ENCODE measurements at places on chromosomes 4 and X.

DNA sequence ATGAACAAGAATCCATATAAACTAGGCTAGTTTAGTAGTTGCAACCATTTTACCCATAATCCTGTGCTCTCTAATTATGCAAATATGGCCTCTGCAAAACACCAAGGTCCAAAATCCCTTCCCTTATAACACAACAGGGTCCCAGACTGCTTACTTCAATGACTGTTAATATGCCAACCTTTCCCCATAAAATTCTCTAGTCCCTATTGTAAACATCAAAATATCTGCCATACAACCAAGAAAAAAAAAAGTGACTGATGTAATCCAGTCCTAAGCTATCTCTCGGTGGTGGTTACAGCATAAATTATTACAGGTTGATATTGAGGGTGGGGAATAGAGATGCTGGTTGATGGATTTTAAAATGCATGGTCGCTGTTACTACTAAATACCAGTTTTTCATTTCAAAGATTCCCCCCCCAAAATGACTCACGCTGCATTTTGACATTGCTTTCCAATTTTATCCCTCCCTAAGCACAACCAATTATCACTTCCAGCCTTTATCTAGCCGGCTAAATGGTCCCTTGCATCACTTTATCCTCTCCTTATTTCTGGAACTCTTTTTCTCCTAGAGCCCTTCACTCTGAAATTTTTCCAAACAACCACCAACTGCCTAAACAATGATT is 44.8 kb downstream of the TSPAN5 start:
- DNase-seq = no peak

GRCh38 chr4:109810552-109811387 is 4.8 kb upstream of the GAR1 start:
- DNase-seq = no peak

GRCh38 chrX:34521563-34521962 is 135.5 kb downstream of the TMEM47 start:
- no peak for DNase-seq

DNA sequence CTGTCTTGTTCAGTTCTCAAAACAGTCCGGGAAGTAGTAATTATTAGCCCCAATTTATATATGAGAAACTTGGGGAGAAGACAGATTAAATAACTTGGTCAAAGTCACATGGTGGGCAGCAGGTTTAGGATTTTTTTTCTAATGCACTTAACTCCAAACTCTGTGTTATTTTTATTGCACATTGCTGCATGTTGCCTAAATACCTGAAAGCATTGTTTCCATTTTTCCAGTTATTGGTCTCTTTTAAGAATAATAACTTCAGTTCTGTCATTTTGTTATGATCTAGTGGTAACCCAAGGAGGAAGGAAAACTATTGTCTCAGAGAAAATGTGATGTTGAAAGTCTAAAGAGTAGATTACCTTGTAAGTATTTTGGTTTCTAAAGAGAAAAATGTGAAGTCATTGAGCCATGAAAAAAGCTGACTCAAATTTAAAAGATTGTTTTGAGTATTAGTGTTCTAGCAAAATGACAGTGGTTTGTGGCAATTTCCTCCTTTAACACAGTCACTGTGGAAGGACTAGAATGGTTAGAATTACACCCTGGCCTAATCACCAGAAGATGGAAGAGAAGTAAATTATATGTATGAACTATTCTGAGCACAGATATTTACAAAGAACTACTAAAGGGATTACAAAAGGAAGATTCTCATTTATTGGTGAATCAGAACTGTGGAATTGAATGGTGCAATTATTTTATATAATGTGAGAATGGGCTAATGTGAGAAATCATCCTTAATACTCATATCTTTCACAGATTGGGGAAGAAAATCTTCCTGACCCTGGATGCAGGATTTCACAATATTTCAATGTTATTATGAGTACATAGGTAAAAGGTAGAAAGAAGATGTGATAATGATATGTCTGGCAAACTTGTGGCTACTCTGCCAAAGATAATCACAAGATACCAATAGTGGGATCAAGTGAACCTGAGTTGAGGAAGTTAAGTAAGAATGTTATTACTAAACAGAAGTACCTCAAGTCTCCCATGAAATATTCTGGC is 21.7 kb upstream of the CXCL8 start:
- no peak for DNase-seq

DNA sequence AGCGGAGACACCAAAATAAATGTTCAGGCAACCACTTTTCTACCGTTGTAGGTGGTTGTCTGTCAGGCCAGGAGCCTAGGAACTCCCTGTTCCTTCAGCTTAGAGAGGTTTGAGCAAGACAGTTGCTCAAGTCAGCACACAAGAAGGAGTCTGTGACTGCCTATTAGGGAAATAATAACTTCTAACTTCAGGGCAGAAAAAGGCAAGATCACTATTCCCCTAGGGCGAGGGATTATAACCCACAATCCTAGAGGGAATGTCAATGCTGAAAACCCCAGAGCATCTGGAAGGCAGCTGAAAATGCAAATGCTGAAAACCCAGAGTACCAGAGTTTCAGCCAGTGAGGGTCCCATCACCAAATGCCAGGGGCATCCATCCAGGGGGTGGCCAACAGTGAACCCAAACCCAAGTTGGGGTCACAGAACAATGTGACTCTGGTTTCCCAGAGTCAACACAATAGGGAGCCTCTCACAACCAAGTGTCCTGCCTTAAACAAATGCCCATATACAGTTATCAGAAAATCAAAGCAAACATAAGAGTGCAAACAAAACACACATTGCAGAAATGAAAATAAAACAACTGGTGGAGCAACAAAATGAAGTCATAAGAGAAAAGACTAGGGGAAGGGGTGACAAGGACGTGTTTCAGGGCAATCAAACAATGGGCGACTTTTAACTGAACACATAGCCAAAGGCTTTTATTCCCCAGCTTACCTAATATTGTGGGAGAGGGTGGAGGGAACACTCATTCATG is 27.6 kb downstream of the MORF4L2 start:
- no peak for DNase-seq

DNA sequence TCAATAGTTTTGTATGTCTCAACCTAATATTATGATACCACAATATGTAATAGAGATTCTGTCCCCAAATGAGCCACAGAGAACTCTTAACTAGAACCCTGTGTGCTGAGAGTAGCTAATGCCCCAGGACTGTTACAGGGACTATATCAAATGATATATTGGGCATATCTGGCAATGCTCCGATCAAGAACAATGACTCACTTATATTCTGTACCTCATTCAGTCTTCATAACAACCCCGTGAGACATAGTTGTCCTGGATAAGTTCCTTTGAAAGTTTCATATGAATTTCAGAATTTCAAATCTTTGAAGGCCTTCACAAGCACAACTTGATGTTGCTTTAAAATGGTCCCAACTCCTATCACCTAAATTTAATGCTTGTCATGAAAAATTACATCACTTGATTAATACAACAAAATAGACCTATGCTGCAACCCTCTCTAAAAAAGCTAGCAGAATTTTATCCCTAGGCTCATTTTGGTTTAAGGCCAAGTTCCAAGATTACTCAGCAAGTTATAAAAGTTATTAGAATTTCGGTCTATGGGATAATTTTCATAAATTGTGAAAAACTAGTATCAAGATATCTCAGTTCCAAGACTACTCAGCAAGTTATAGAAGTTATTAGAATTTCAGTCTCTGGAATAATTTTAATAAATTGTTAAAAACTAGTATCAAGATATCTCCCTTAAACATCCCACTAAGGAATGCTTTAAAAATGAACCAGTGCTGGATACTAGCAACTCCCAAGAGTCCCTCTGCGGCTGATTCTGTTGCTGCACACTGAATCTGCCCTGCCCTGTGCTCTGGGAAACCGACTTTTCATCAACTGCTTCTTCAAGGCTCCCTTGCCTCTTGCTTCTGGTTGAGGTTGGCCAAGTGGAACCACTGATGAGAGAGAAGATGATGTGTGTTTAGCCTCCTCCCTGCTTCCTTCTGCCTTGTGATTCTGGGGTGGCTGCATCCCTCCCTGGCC is 6.0 kb upstream of the ANXA3 start:
- DNase-seq = no peak

- DNase-seq = no peak
Measured at GRCh38 chr4:134421734-134422133, 220.1 kb upstream of the PABPC4L start.

DNA sequence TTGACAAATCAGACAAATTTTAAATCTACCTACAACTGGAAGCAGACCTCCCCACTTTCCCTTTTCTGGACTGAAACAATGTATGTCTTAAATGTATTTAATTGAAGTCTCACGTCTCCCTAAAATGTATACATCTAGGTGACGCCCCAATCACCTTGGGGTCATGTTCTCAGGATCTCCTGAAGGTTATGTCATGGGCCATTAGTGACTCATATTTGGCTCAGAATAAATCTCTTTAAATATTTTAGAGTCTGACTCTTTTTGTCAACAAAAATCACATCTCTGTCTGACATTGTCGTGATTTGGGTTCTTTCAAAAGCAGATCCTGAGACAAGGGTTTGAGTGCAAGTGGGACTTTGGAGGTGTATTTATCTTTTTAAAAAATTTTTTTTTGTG is 26.2 kb upstream of the BOD1L1 start:
- DNase-seq = no peak

DNA sequence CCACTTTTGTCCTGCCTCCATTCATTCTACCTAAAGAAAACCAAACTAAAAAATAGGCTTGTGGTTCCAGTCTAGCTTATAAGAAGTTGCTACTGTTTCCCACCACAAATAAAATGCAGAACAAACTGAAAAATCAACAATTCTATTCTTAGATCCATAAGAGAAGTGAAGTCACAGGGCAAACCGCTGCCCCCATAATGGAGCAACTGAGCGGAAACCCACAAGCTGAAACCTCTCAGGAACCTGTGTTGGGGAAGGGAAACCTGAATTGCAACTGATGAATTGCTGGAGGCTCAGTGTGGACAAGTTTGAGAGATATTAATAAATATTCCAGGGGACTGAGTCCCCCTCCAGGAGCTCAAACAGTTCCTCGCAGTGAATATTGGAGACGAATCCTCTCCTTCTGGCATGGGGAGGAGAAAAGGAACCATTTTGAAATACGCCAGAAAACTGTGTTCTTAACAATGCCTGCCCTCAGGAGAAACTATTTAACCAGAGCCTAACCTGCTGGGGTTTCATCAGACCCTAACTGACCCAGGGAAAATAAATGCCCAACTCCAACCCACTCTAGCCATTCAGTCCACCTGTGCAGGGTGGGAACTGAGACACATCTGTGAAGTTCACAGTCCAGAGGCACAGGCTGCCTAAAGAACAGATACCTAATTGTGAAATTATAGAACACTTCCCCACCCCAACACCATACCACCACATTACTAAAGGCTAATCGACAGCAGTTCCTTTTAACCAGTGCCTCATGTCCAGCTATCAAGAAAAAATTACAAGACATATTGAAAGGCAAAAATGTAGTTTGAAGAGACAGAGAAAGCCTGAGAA is 22.8 kb upstream of the SH3RF1 start:
- no peak for DNase-seq

DNA sequence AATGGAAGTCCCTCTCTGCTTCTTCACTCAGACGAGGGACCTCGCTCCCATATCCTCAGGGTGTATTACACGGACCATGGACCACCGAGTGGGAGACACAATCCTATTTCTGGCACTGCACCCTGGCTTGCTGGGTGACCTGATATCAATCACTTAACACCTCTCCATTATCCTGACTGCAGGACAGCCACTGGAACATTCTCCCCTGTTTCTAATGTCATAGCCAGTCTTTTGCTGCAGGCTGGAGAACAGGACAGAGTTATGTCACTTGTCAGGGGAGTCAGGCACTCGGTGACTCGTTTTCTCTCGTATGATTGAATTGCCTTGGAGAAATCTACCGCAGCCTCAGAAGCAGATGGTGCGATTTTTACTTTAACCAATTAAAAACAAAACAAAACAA is 219.1 kb upstream of the IGFBP7 start:
- no peak for DNase-seq

DNA sequence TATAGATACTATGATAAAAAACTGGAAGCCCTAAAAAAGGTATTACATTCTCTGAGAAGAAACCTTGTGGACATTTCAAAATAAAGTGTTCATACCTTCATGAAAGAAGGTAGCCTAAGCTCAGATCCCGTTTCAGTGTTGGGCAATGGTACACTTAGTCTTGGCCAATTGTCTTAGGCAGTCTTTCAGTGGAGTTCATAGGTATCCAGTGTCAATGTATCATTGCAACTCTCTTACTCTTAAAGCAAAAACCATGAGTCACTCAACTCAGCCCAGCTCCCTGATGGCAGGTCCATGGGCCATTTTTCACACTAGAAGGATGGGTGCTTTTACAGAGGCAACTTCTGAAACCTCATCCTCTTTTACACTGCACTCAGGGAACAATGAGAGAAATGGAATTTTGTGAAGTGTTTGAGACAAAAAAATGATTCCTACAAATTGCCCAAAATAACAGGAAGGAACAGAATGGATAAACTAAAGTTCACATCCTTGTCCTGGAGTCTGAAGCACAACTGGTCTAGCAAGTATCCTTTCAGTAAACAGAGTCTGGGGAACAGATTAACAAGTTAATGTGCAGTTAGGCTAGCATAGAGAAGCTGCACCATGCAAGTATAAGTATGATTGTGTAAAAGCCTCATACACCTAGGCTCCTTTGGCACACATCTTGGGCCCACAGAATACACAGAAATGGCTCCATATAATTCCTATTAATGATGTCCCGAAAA is 7.0 kb upstream of the ZNF827 start:
- no peak for DNase-seq

DNA sequence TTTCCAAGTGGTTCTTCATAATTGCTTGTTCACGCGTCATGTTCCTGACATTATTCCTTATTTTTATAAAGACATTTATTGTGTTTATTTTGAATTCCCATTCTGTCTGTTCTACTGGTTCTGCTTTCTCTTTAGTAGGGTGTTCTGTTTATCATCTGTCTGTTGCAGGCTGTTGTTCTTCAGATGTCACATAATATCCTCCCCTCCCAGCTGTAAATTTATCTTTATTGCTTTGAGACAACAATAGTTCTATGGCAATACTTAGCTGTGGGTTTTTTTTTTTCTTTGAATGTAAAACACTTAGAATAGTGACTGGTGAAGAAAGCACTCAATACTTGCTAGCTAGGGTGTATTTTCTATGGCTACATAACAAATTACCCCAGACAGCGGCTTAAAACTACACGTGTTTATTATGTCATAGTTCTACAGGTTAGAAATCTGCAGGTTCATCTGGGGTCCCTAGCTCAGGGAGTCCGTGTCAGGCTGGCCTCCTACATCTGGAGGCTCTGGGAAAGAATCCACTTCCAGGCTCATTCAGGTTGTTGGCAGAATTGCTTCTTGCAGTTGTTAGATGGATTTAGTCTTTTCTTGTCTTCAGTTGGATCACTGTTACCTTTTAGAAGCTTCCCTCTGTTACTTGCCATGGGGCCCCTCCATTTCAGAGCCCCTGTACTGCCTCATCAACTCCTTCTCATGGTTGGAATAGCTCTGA is 63.4 kb upstream of the ENPEP start:
- DNase-seq = no peak
